ENCODE measurements at places on chromosomes 16 and 17. TPM values are rescaled to one million over a fixed set of nuclear protein-coding genes. Genes with fewer than 3 reads are reported as not detected.

Gene LGALS9B
- 12.7 TPM for total RNA-seq

Gene RAP1GAP2
- 23.0 TPM for total RNA-seq

DNA sequence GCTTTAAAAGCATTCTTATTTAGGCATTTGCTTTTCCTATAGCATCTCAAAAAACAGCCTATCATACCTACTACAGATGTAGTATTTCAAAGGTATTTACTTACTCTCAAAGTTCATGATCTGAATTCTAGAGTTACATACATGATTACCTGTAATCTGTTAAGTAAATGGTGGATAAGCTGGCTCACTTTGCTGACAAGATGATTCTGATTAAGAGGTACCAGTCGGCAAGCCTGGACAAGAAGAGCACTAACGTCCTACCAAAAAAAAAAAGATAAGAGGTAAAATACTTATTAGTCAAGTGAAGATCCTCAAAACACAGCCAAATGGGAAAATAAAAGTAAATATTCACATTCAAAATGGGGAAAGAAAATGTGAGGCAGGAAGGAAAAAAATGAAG, 2.7 kb downstream of the HEATR6 start:
- DNase-seq, result no peak

DNA sequence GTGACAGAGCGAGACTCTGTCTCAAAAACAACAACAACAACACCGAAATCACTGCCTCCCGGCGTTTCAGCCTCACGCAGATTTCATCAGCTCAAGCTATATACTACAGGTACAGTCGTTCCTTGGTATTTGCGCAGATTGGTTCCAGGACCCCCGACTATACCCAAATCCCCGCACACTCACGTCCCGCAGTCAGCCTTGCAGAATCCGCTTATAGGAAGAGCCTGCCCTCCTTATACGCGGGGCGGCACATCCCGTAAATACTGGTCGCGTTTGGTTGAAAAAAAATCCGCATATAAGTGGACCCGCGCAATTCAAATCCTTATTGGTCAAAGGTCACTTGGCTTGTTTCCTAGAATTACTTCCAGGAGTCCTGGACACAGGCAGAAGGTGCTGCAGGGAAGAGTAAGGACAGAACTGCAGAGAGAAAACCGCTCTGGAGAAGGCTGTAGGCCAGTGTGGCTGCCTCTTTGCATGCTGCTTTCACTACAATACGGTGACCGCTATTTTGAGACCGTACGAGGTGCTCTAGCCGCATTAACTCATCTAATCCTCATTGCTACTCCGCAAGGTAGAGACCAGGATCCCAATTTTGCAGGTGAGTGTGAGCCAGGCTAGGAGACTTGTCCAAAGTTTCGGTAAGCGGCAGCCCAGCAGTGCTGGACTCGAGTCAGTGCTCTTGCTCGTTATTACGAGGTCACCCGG, 718 bp downstream of the NDUFAB1 start:
- peak; percentile 7 for DNase-seq

- DNase-seq, result peak; percentile 87
These were observed 6.9 kb upstream of the ACTG1 start for GRCh38 chr17:81519284-81520020.
